Stimulated activated naive CD4-positive, alpha-beta T cell treated with Interleukin-2 at 50 U/mL for 16 hours (primary cell): ENCODE measurements at places on chromosomes 3 and 15.

- DNase-seq: peak; percentile 57
These were observed 7.7 kb downstream of the CCR5 start for GRCh38 chr3:46378426-46378942.

- no peak for DNase-seq
These were observed 287.5 kb upstream of the ROBO1 start for GRCh38 chr3:80055306-80055705.

DNA sequence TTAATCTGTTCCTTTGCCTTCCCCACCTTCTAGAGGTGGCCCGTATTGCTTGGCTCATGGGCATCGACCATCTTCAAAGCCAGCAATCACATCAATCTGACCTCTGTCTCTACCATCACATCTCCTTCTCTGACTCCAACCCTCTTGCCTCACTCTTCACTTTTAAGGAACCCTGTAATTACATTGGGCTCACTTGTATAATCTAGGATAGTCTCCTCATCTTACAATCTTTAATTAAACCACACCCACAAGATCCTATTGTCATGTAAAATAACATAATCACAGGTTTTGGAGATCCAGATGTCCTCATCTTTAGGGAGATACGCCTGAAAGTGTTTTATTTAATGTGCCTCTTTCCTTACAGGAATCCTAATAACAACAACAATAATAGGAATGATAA is 234.5 kb downstream of the ERC2 start:
- no peak for DNase-seq

DNA sequence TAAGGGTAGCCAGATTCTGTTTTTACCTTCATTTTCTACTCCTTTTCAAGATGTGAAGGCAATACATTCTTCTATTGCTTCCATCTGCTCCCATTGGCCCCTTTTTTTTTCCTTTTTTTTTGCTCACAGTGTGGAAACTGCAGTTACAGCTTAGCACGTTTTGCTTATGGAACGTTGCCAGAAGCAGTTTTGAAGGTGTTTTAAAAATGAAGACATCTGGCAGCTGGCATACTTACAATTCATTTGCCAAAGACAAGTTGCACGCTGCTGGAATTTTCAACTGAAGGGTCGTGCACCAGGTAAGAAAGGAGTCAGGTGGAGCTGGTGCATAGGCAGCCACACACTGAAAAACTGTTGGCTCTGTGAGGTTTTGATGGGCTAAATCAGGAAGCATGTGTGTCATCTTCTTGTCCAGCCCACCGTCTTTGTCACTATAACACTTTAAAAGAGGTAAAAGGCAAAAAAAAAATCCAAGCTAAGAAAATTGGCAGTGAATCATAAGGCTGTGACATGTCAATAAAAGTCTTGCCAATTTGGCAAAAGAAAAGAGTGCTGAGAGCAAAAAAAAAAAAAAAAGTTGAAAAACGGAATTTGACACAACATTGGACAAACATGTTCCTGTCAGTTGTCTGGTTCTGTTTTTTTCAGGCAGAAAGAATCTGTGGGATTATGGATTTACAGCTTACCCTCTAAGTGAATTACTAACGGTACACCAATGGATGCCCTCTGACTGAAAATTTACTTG is 225.4 kb upstream of the SOX2 start:
- DNase-seq: no peak

- no peak for DNase-seq
These were observed 8.5 kb downstream of the AMOTL2 start for GRCh38 chr3:134365766-134366065.

DNA sequence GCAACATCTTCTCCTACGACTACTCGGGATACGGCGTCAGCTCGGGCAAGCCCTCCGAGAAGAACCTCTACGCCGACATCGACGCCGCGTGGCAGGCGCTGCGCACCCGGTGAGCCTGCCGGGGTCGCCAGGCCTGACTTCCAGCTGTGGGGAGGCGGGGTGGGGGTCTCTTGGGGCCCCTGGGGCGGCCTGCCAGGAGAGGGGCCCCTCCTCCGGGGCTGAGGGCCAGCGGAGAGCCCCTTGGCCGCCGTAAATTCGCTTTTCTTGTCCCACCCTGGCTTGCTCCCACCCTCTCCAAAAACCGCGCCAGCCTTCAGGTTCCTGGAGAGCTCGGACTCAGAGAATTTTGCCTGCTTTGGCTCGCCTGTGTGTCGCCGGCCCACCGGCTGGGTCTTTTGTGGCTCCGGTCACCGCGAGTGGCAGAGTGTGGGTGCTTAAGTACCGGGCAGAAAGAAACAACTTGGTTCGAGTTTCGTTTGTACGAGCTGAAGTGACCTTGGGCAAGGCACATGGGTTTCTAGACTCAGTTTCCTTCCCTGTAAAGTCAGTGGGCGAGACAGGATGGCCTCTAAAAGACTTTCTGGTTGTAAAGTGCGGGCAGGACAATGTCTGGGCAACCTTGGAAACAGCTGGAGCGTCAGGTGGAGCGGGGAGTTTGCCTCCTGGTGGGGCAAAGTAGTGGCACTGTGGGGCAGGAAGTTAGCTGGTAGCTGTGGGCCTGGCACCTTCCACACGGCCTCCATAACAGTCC is 976 bp downstream of the ABHD17C start:
- peak; percentile 5 for DNase-seq

DNA sequence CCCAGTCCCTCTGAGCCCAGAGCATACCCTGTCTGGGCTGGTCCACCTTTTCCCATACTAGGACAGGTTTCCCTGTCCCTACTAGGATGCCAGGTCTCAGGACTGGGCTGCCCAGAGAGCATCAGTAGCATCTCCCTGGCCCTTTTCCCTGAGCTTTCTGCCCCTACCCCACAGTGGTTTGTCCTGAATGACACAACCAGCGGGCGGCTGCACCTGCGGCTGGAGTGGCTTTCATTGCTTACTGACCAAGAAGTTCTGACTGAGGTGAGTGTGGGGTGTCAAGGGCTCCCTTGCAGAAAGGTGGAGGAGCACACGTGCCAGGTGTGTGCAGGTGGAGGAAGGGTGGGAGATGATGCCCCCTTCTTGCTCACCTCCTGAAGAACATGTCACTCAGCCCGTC is 33.5 kb downstream of the ESYT3 start:
- no peak for DNase-seq

DNA sequence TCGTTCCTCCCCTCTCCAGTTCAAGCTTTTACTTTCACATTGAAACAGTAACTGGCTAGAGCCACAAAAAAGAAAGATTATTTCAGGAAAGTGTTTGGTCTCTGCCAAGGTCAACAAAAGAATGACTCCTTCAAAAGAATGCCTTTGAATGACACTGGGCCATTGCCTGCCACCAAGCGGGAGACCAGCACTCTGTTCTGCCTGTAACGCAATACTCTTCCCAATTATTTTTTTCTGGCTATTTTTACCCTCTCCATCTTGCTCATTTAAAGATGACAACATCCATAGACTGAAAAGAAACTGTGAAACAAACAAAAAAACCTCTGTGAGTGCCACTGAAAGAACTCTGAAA is 37.3 kb downstream of the EHHADH start:
- no peak for DNase-seq

DNA sequence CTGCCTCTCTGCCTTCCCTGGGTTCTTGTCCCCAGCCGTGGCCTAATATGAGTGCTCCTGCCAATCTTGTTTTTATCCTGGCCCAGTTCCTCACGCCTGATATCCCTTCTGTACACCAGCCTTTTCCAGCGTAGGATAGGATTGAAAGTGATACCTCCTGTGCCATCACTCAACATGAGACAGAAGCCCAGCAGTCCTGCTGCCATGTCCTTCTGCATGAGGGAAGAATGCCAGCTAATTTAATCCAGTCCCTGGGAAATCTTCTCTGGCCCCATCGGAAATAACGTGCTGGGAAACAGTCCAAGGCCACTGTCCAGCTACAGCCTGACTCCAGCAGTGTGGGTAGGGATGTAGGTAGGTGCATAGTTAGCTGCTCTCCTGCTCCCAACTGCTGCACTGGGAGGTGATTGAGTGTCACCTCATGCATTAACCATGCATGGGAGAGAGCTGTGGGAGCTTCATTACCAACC is 92.0 kb upstream of the TPM1 start:
- no peak for DNase-seq

- DNase-seq: no peak
These were observed 10.3 kb downstream of the PKM start for GRCh38 chr15:72220687-72221086.

GRCh38 chr15:51649659-51650521 is 27.3 kb upstream of the DMXL2 start:
- DNase-seq: peak; percentile 3

GRCh38 chr15:89002830-89003229 is 85.4 kb upstream of the ABHD2 start:
- DNase-seq: no peak
